ENCODE measurements at places on chromosomes 2 and 18.

DNA sequence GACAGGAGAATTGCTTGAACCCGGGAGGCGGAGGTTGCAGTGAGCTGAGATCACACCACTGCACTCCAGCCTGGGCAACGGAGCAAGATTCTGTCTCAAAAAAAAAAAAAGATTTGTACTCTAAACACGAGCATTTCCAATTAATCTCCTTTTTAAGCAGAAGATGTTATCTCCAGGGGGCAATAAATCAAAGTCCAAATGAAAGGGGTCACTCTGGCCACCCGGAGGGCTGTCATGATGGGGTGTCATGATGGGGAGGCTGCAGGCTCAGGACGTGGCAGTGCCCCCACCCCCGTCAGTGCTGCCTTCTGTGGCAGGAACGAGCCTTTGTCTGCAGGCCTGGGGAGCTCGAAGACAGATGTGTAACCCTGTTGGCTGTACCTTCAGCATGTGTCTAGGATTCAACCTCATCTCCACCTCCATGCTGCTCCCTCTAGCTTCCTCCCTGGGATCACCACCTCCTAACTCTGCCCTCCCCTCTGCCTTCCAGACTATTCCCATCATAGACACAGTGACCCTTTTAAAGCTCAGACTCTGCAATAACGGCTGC is 76.9 kb upstream of the YWHAQ start:
- no peak for DNase-seq
- no peaks in the 10 kb centered on the region for H3K36me3 ChIP-seq
- no peaks in the 10 kb centered on the region for H3K4me1 ChIP-seq
- H3K27ac ChIP-seq = no peak overlapping the region
- H3K4me3 ChIP-seq = no peak overlapping the region

GRCh38 chr2:241354668-241355658 is 1.1 kb upstream of the FARP2 start:
- peak; percentile 84 for DNase-seq
- H3K27me3 ChIP-seq = no peaks in the 10 kb centered on the region
- peak overlapping the region; percentile 17 for H3K4me3 ChIP-seq
- H3K27ac ChIP-seq = peak overlapping the region; percentile 92
- H3K4me1 ChIP-seq = peaks cover 13% of the 10 kb centered on the region

- peaks cover 13% of the 10 kb centered on the region for H3K4me1 ChIP-seq
- H3K27ac ChIP-seq = no peak overlapping the region
- H3K4me3 ChIP-seq = no peak overlapping the region
- H3K27me3 ChIP-seq = no peaks in the 10 kb centered on the region
- H3K36me3 ChIP-seq = no peaks in the 10 kb centered on the region
Measured at GRCh38 chr18:23200756-23201155, 65.5 kb downstream of the CABLES1 start.

GRCh38 chr2:172639256-172639655 is 83.4 kb downstream of the PDK1 start:
- H3K4me1 ChIP-seq = peaks cover 10% of the 10 kb centered on the region
- no peak overlapping the region for H3K27ac ChIP-seq
- no peak for DNase-seq
- H3K4me3 ChIP-seq = no peak overlapping the region
- no peaks in the 10 kb centered on the region for H3K36me3 ChIP-seq

- no peak overlapping the region for H3K27ac ChIP-seq
- H3K36me3 ChIP-seq = no peaks in the 10 kb centered on the region
- no peaks in the 10 kb centered on the region for H3K4me1 ChIP-seq
- no peak overlapping the region for H3K4me3 ChIP-seq
- no peaks in the 10 kb centered on the region for H3K27me3 ChIP-seq
- peak; percentile 13 for DNase-seq
Measured at GRCh38 chr18:65938592-65939372, 188.0 kb downstream of the CDH7 start.

DNA sequence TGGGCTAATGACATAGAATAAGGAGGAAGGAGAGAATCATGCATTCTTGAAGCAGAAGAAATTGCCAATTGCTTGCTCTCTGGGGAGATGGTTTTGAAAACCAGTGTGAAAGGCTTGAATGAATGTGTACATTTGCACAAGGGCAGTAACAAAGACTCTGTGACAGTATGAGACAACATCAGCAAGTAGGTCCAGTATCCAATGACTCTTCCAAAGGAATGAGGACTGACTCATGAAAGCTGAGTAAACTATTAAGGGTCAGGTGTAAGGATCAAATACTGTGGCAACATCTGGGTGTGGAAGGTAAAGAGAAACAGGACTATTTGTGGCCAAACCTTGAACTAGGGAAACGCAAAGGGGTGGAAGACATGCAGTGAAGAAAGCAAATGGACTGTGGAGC is 886.0 kb upstream of the CHAC2 start:
- no peaks in the 10 kb centered on the region for H3K4me1 ChIP-seq
- no peaks in the 10 kb centered on the region for H3K36me3 ChIP-seq
- H3K4me3 ChIP-seq = no peak overlapping the region
- H3K27me3 ChIP-seq = no peaks in the 10 kb centered on the region

DNA sequence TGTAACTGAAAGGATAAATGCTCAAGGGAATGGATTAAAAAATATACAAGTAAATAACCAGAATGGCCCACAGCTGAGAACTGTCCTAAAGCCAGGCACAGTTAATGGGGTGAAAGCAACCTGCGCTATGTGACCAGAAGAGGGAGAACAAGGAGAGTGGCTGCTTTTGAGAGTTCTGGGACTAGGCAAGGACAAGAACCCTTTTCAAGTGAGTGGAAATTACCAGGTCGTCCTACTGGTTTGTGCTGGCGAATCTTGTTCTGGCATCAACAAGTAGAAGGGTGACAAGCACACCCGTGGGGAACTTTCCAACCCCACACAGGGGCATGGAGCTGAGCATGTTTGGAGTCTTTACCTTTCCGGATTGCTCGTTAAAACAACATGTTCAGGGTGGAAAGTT is 82.8 kb downstream of the TMEM17 start:
- H3K4me1 ChIP-seq = no peaks in the 10 kb centered on the region
- no peak overlapping the region for H3K4me3 ChIP-seq
- H3K36me3 ChIP-seq = no peaks in the 10 kb centered on the region
- no peak overlapping the region for H3K27ac ChIP-seq
- DNase-seq = no peak
- H3K27me3 ChIP-seq = no peaks in the 10 kb centered on the region

GRCh38 chr2:641872-642815 is 35.1 kb downstream of the TMEM18 start:
- no peak overlapping the region for H3K4me3 ChIP-seq
- peaks cover 24% of the 10 kb centered on the region for H3K27me3 ChIP-seq
- no peak for DNase-seq
- no peaks in the 10 kb centered on the region for H3K4me1 ChIP-seq
- H3K36me3 ChIP-seq = no peaks in the 10 kb centered on the region

DNA sequence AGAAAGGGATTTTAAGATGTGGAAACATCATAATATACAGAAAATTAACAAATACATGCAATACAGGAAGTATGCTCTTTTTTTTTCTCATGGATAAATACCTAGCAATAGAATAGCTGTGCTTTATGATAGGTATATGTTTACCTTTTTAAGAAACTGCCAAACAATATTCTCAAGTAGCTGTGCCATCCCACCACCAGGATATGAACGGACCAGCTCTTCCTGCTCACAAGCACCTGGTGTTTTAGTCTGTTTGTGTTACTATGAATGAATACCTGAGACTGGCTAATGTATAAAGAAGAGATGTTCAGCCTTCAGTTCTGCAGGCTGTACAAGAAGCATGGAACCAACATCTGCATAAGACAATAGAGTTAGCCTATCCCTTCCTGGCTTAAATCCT is 19.9 kb upstream of the UGT1A8 start:
- no peak for DNase-seq
- no peak overlapping the region for H3K4me3 ChIP-seq
- H3K36me3 ChIP-seq = no peaks in the 10 kb centered on the region
- H3K27ac ChIP-seq = no peak overlapping the region
- H3K27me3 ChIP-seq = no peaks in the 10 kb centered on the region

- no peaks in the 10 kb centered on the region for H3K27me3 ChIP-seq
- H3K36me3 ChIP-seq = no peaks in the 10 kb centered on the region
- no peak for DNase-seq
Measured at GRCh38 chr18:45412577-45412976, 202.7 kb upstream of the SLC14A2 start.

Measured in cardiac muscle cell (in vitro differentiated cells and primary cell).